ENCODE measurements at places on chromosomes 2 and 18.

DNA sequence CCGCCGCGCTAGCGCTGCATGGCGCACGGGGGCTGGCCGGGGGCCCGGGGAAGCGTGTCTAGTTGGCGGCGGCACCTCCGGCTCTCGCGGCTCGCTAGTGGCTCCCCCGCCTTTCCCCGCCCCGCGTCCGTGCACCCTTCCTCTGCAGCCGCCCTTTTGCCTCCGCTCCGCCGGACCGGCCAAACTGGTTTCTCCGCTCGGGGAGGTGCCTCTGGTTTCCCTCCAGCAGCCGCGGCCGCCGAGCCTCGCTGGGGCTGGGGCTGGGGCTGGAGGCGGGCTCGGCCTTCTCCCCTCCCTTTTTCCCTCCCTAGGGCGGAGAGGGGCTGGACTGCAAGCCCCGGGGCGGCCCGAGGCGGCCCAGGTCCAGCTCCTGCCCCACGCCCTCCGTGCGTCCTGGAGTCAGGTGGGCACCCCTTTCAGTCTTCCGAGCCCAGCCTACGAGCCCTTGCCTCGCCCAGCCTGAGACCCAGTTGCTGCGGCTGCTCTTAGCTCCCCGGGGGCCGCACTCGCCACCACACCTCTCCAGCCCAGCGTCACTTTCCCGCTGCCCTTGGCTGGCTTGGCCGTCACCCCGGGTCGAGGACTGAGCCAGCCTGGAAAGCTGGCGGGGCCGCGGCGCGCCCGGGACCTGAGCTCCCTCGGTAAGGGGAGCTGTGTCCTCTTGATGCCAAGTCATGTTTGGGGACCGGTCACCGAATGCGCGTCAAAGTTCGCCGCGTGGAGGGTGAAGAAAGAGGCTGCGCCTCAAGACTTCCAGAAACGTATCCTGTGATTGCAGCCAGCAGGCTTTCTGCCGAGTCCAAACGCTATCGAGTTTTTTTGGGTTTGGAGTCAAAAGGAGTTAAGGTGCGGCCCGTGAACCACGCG lies at the start of gene ATP8B1:
TSS of gene ATP8B1 (minus strand) at position 213 of the 867 bp plus-strand sequence. CDS start 71,508 bp downstream, outside the sequence.
- DNase-seq: peak; percentile 81

- no peak for DNase-seq
These were observed 13.8 kb upstream of the ZBTB7C start for GRCh38 chr18:48422947-48423378.

GRCh38 chr18:43800584-43800983 lies 523.3 kb upstream of the SYT4 start:
- no peak for DNase-seq

DNA sequence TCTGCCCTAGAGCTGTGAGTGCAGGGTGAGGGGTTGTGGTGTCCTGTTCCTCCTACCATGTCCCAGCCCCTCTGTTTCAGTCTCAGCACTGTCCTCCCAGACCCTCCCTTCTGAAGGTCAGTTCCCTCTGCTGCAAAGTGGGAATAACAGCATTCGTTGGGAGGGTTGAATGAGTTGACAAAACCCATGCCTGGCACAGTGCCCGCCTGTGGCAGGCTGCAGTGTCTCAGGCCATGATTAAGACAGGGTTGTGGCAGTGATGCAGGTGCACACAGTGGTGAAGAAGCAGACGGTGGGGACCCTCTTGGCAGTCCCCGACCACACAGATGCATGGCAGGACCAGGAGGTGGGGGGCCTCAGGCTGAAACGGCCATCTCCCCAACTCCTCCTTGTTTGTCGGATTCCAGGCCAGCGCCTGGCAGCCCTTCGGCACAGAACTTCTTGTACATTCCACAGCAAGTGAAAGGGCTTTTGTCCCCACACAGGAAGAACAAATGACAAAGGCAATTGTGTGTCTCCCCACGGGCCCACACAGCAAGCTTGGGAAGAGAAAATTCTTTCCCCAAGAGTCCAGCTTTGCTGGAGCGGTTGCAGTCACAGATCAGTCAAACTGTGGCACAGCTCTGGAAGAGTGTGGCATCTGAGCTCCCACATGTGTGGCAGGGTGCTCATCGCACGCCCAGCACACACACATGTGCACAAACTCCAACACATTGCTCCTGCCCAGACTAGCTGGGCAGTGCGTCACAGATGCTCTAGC lies 92.0 kb upstream of the MSH2 start:
- DNase-seq: peak; percentile 53

- peak; percentile 66 for DNase-seq
These were observed 134.9 kb upstream of the ZNF236 start for GRCh38 chr18:76687304-76687962.

DNA sequence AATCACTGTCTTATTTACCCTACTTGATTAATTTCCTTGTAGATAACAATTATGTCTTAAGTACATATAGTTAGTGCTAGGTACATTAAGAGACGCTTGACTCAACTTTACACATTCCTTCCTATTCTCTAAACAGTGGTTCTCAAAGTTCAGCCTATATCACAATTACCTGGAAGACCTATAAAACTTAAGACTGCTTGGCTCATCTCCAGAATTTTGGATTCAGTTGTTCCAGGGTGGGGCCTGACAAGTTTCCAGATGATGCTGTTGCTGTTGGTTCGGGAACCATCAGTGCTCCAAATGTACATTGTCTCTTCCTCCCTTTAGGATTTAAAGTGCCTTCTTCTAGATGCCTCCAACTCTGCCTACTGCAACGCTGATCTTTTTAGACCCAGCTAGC lies 4.0 kb downstream of the PPP3R1 start:
- no peak for DNase-seq

DNA sequence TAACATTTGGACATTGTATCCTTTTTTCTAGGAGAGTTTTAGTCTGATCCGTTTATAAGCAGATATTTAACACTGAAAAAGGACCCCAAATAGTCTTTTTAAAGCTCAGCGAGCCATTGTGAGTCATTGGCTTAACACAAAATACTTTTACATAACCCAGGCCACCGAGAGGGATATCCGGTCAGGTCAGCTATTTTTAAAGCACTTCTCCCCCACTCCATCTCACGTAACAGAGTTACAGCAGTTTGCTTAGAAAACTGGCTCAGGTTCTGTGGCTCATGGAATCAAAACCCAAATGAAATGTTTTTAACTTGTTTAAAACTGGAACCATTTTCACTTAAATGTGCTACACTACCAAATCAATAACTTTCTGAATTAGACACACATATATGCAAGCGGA lies 23.9 kb downstream of the COL4A3 start:
- no peak for DNase-seq

- no peak for DNase-seq
These were observed 38.1 kb downstream of the SLC39A10 start for GRCh38 chr2:195695002-195695631.

- no peak for DNase-seq
These were observed 17.4 kb downstream of the TTC39C start for GRCh38 chr18:24031916-24032315.

DNA sequence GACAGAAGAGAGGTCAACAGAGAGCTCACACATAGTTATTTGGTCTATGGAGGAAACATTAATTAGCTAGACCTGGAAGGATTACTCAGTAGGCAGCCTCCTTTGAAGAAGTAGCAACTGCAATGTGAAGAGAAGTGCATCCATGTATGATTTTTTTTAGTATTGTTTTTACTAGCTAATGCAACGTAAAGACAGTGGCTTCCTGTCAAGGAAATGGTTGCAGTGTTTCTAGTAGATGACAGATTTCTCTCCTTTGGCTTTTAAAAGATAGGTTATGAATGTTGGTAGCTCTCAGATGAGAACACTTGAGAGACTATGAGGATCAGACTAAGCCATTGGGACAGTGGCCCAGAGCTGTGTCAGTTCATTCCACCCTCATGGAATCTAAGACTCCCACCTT lies 175.8 kb downstream of the AGPS start:
- no peak for DNase-seq

DNA sequence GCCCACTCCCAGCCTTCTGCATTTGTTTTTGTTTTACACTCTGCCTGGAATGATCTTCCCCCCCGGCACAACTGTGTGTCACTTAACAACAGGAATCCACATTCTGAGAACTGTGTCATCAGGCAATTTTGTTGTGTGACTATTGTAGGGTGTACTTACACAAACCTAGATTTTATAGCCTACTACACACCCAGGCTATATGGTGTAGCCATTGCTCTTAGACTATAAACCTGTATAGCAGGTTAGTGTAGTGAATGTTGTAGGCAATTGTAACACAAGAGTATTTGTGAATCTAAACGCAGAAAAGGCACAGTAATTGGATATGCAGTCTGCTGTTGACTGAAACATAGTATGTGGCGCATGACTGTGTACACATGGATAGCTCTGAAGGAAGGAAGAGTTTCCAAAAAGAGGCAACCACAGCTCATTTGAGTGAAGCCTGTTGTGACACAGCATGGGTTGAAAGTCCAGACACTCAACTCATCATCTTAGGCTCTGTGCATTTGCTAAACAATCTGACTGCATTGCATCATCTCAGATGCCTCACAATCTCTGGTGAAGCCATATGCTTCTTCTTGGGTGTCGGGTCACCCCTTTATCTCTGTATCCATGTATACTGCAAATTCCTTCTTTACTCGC lies 506.6 kb upstream of the SPHKAP start:
- DNase-seq: no peak

GRCh38 chr2:1687254-1687653 lies 57.1 kb downstream of the PXDN start:
- DNase-seq: no peak

DNA sequence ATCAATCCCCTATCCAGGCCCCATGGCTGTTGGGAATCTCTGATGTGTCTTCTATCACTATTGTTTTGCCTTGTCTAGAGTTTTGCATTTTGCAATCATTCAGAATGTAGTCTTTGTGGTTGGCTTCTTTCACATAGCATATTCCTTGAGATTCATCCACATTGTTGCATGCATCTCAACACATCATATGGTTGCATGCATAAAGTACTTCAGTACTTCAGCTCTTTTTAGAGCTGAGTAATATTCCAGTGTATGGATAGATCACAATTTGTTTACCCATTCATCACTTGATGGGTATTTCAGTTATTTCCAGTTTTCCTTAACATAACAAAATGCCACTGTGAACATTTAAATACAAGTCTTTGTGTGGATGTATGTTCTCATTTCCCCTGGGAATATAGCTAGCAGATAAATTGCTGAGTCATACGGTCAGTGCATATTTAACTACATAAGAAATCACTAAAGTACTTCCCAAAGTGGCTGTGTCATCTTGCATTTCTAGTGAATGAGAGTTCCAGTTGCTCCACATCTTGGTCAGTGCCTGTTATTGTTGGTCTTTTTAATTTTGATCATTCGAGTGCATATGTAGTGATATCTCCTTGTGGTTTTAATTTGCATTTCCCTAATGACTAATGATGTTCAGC lies 138.8 kb downstream of the BCL11A start:
- peak; percentile 9 for DNase-seq

- DNase-seq: no peak
These were observed 304.8 kb downstream of the CPS1 start for GRCh38 chr2:210861038-210861665.

- DNase-seq: no peak
These were observed 725.6 kb upstream of the ID2 start for GRCh38 chr2:7956126-7956689.

DNA sequence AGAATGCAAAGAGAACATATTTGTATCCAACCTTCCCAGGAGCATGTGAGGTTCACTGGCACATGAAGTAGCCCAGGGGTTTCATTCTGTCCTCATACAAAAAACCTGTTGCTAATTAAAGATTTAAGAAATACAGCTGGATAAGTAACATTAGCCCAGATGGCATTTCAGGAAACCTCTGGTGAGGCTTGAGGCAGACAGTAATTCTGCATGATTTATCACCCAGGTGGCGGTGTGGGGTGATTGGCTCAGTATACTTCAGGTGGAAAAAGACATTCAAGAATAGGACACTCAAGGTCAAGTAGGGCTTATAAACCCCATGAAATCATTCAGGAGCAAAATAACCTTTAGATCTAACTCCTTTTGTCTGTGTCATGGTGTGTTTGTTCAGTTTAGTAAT lies 237.4 kb downstream of the RNF144A start:
- DNase-seq: no peak

GRCh38 chr2:177584030-177584692 lies 191.6 kb downstream of the AGPS start:
- peak; percentile 32 for DNase-seq

DNA sequence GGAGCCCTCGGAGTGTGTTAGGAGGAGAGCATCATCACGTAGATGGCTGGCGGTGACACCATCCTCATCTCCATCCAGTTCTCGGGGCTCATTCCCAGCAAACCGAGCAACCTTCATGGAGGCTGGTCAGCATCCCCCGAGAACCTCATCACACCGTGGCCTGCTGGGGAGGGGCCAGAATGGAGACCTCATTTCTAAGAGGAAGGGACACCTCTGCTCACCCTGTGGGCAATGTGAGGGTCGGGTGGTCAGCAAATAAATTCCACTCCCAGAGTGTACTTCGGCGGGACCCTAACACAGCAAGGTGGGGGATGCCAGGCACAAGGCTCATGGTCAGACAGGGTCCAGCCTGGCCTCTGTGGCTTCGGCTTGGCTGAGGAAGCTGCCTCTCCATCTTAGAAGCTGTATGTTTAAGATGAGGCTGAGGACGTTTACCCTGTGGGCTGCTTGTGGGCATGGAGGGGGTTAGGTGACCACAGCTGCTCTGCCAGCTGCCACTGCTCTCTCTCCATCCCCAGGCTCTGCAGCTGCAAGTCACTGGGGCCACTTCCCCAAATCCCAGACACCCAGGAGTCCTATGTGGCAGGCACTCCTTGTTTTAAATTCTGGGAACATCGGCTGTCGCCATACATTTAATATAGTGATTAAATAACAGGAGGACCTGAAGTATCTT lies 56.5 kb upstream of the PXDN start:
- no peak for DNase-seq

- no peak for DNase-seq
These were observed 49.8 kb upstream of the COPS8 start for GRCh38 chr2:237035781-237036475.

DNA sequence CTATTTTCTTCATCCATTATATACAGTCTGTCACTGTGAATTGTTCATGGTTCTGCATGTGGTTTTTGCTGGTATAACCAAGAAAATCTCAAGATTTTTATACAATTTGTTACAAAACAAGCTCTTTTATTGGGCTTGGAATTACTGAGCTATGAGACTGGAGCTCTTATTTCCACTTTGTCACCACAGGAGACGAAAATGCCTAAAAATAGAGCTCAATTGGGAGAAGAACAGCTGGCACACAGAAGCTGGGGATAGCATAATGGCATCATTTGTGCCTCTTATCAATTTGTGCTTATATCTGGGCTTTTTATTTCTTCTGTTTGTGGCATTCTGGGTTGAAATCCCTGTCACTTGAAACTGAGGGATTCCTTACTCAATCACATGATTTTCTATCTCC lies 219.1 kb downstream of the CALCRL start:
- DNase-seq: no peak

Data from Caki2 (cell line).